Activated CD4-positive, alpha-beta memory T cell treated with anti-CD3 and anti-CD28 coated beads, Interleukin-2, amount 10 ng/mL, durations not matched to agents 7 days and 5 days (primary cell): ENCODE measurements at places on chromosomes 11 and 22. TPM values are rescaled to one million over a fixed set of nuclear protein-coding genes. Genes with fewer than 3 reads are reported as not detected.

The C11orf87 gene
- total RNA-seq = not detected

- H3K27ac ChIP-seq = no peak overlapping the region
- H3K27me3 ChIP-seq = peaks cover 4% of the 10 kb centered on the region
- peak; percentile 12 for DNase-seq
- no peaks in the 10 kb centered on the region for H3K36me3 ChIP-seq
- H3K4me3 ChIP-seq = no peak overlapping the region
These were observed 57.1 kb downstream of the ST14 start for GRCh38 chr11:130216591-130217132.

DNA sequence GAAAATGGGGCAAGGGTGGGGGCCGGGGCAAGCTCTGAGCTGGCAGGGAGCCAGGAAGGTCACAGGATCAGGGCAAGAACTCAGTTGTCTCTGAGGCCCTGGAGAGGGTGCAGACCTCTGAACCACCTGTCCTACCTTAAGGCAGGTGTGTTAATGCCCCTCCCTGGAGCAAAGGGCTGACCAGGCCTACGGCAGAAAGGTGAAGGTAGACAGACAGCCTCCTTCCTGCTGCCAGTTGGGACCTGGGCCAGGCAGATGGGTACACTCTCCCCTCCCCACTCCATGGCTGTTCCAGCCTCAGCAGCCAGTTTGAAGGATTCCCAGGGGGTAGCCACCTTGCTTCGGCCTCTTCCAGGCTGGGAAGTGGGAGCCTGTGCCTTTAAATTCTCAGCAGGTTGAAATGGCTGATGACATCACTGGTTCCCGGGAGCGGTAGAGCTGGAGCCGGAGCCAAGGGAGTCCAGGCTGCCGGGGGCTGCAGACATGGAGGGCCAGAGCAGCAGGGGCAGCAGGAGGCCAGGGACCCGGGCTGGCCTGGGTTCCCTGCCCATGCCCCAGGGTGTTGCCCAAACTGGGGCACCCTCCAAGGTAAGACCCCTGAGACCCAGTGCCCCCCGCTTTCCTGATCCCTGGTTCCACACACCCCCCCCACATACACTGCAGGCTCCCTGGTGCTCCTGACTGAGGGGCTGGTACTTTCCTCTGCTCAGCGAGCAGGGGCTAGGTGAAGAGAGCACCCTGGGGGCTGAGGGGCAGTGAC lies at the start of gene INPP5J:
Gene INPP5J, plus strand, starts transcription at position 435 of the 760 bp plus-strand sequence. Its CDS starts 49 bp downstream, at position 484.
- no peaks in the 10 kb centered on the region for H3K4me1 ChIP-seq
- no peaks in the 10 kb centered on the region for H3K36me3 ChIP-seq
- no peak for DNase-seq
- H3K4me3 ChIP-seq = no peak within 1 kb of the TSS

DNA sequence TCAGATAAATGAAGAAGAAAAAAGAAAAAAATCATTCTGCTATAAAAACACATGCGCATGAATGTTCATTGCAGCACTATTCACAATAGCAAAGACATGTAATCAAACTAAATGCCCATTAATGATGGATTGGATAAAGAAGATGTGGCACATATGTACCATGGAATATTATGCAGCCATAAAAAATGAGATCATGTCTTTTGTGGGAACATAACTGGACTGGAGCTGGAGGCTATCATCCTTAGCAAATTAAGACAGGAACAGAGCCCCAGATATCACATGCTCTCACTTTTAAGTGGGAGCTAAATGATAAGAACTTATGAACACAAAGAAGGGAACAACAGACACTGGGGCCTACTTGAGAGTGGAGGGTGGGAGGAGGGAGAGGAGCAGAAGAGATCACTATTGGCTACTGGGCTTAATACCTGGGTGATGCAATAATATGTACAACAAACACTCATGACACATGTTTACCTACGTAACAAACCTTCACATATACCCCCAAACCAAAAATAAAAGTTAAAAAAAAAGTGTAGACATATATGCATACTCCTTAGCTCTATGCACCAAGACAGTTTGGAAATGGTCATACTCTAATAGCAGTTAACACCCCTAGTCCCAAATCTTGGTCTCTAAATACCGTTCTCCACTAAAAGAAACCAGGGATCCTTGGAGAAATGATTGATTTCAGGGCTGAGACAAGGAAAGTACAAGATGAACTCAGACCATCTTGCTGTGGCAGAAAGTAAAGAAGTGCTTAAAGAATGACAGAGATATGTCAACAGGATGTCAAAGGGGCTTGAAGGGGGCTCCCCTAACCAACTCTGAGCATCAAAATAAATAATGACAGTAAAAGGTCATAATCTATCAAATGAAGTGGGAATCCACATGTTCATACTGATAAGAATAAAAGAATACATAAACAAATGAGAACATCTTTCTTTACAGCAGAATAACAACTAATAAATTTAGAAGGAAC lies 17.1 kb upstream of the DDX6 start:
- H3K4me1 ChIP-seq = no peaks in the 10 kb centered on the region
- no peak overlapping the region for H3K27ac ChIP-seq
- no peak for DNase-seq
- H3K36me3 ChIP-seq = no peaks in the 10 kb centered on the region

GRCh38 chr22:36471341-36471821 lies 10.1 kb downstream of the TXN2 start:
- no peaks in the 10 kb centered on the region for H3K27me3 ChIP-seq
- no peak overlapping the region for H3K27ac ChIP-seq
- DNase-seq = no peak
- H3K36me3 ChIP-seq = peaks cover 47% of the 10 kb centered on the region
- peaks cover 33% of the 10 kb centered on the region for H3K4me1 ChIP-seq

The SYT7 gene
- not detected for total RNA-seq

DNA sequence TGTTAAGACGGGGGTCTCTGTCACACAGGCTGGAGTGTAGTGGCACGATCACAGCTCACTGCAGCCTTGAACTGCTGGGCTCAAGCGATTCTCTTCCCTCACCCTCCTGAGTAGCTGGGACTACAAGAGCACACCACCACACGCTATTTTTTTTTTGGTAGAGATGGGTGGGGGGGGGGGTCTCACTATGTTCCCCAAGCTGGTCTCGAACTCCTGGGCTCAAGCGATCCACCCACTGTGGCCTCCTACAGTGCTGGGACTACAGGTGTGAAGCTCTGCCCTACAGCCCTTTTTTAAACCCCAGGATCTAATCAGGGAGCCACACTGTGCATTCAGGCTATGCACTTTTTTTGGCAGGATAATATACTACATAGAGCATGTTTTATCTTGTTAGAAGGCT lies 1.4 kb upstream of the DHCR7 start:
- peak overlapping the region; percentile 85 for H3K4me3 ChIP-seq
- no peak for DNase-seq

- no peak for DNase-seq
- H3K36me3 ChIP-seq = no peaks in the 10 kb centered on the region
- no peak overlapping the region for H3K27ac ChIP-seq
- H3K4me3 ChIP-seq = no peak overlapping the region
- H3K4me1 ChIP-seq = no peaks in the 10 kb centered on the region
These were observed 86.0 kb downstream of the FEZ1 start for GRCh38 chr11:125410091-125410490.

GRCh38 chr22:43901976-43902643 lies 10.3 kb upstream of the PNPLA5 start:
- no peaks in the 10 kb centered on the region for H3K4me1 ChIP-seq
- H3K27ac ChIP-seq = no peak overlapping the region
- no peak overlapping the region for H3K4me3 ChIP-seq
- no peak for DNase-seq

- H3K27me3 ChIP-seq = no peaks in the 10 kb centered on the region
- no peak overlapping the region for H3K27ac ChIP-seq
- no peak overlapping the region for H3K4me3 ChIP-seq
- H3K4me1 ChIP-seq = peaks cover 20% of the 10 kb centered on the region
- no peak for DNase-seq
These were observed 3.1 kb upstream of the MYEOV start for GRCh38 chr11:69290806-69291205.

The BRMS1 gene
- total RNA-seq = 40.4 TPM

- peaks cover 40% of the 10 kb centered on the region for H3K4me1 ChIP-seq
- no peaks in the 10 kb centered on the region for H3K27me3 ChIP-seq
- DNase-seq = no peak
- H3K27ac ChIP-seq = no peak overlapping the region
These were observed 4.8 kb downstream of the CCDC88B start for GRCh38 chr11:64344787-64345186.

DNA sequence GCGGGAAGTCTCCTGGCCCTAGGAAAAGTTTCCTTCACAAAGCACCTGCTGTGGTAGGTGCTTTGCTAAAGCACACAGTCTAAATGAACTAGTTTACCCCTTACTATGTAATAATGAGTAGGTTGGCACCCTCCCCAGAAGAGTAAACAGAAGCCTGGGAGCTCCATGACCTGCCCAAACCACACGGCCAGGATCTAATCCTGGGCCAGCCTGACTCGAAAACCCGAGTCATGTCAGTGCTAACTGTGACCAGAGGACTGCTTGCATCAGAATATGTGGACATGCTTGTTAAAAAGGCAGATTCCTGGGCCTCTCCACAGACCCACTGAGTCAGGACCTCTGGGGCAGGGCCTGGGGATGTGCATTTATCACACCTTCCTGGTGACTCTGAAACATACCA lies 67.7 kb downstream of the PANX1 start:
- H3K27ac ChIP-seq = no peak overlapping the region
- H3K27me3 ChIP-seq = no peaks in the 10 kb centered on the region
- H3K4me3 ChIP-seq = no peak overlapping the region
- no peak for DNase-seq
- no peaks in the 10 kb centered on the region for H3K36me3 ChIP-seq

DNA sequence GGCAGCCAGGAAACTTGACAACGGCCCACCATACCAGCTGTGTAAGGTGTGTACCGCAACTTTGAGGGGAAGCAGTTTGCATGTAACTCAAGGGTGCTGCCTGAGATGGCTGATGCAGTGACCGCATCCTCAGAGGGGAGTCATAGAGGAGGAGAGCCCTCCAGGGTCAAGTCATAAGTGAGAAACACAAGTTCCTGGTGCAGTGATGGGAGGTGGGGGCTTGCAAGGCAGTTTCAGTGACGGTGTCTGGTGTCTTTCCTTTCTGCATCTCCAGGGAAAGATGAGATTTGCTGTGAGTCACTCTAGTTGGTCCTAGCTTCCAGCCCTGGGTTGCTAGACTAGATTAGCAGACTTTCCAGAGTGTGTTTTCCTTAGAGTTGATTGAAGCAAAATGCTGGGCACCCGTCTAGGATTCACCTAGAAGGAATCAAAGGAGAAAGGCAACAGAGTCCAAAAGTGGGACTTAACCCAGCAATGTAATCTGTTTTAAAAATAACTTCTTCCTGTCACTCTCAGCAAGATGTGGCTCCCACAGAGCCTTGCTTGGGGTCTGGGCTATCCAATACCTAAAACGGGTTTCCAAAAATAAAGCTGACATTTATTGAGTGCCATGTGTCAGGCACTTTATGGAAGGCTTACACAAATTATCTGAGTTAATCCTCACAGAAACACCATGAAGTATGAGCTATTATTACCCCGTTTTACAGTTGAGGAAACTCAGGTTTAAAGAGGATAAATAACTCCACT lies 265.4 kb upstream of the PLET1 start:
- no peak for DNase-seq
- no peak overlapping the region for H3K4me3 ChIP-seq
- no peaks in the 10 kb centered on the region for H3K36me3 ChIP-seq
- H3K27ac ChIP-seq = no peak overlapping the region
- H3K4me1 ChIP-seq = peaks cover 15% of the 10 kb centered on the region

DNA sequence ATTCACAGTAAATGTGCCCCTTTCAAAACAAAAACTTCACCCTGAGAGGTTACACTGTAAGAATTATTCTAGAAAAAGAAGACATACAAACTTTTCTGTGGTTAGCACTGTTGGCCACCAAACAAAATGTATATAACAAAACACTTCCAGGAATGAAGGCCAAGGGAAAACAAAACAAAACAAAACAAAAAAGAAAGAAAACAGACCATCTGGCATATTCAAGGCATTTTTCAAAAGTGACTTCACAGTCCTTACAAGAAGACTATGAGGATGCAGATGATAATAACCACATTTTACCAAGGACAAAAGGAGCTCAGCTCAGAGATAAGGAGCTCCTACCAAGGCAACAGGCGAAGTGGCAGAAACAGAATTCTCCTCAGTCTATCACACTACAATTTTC lies 24.9 kb downstream of the CTSC start:
- H3K4me3 ChIP-seq = no peak overlapping the region
- no peaks in the 10 kb centered on the region for H3K27me3 ChIP-seq
- peaks cover 42% of the 10 kb centered on the region for H3K4me1 ChIP-seq
- peak overlapping the region; percentile 41 for H3K27ac ChIP-seq

DNA sequence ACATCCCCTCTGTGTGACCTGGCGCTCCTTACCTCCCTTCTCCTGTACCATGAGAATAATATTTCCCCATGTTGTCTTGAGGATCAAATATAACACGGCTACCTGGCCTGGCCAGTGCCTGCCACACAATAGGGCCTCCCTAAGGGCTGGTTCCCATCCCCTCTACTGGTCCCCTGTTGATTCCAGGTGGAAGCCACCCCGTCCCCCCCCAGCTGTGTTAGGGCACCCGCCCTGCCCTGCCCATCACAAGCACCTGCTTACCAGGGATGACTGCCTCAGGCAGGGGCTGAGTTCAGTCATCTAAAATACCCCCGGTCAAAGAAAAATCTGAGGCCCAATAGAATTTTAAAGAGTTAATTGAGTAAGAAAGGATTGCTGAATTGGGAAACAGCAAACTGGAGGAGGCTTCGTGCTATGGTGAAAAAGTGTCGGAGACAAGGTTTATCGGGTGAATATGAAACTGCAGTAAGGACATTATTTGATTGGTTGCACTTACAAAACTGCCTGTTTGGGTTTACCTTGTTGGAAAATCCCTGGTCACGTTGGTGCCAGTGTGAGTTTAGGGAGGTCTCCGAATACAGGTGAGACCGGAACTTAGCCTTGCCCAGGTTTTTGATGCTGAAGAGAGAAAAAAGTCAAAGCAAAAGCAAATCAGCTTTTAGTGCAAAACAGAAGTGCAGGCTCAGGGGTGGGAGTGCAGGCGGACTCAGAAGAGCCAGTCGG lies 5.2 kb downstream of the APOL1 start:
- peaks cover 73% of the 10 kb centered on the region for H3K4me1 ChIP-seq
- no peak for DNase-seq
- no peaks in the 10 kb centered on the region for H3K27me3 ChIP-seq

GRCh38 chr11:126564566-126564965 lies 209.1 kb downstream of the ST3GAL4 start:
- no peaks in the 10 kb centered on the region for H3K36me3 ChIP-seq
- DNase-seq = no peak
- no peaks in the 10 kb centered on the region for H3K4me1 ChIP-seq
- H3K27ac ChIP-seq = no peak overlapping the region
- no peaks in the 10 kb centered on the region for H3K27me3 ChIP-seq

The TAGLN gene
- 5.8 TPM for total RNA-seq

GRCh38 chr22:46202897-46203600 lies 47.0 kb downstream of the CDPF1 start:
- H3K4me1 ChIP-seq = no peaks in the 10 kb centered on the region
- no peak for DNase-seq
- H3K4me3 ChIP-seq = no peak overlapping the region

GRCh38 chr11:126139111-126140091 lies 72.0 kb downstream of the RPUSD4 start:
- H3K4me3 ChIP-seq = no peak overlapping the region
- H3K27me3 ChIP-seq = peaks cover 23% of the 10 kb centered on the region
- no peak overlapping the region for H3K27ac ChIP-seq
- DNase-seq = no peak
- H3K36me3 ChIP-seq = no peaks in the 10 kb centered on the region

The PNPLA5 gene
- total RNA-seq = not detected
